Esophagus squamous epithelium (tissue), 5 donors: ENCODE measurements at places on chromosomes 6 and 20.

DNA sequence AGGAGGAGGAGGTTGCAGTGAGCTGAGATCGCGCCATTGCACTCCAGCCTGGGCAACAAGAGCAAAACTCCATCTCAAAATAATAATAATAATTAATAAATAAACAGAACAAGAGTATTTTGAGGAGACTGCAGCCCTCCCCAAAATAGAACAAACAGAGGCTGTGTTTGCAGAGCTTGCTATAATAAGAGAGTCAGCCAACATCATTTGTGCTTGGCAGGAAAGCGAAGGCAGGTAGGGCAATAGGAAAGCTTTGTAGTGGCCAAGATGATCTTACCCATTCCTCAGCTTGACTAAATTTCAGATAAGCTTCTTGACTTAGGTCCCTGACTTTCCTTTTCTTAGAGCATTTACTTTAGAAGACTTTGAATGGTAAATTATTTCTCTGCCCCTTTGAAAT, 6.7 kb downstream of the C6orf141 start:
- DNase-seq = no peak

GRCh38 chr6:313087-313486, 20.8 kb downstream of the DUSP22 start:
- DNase-seq = no peak

DNA sequence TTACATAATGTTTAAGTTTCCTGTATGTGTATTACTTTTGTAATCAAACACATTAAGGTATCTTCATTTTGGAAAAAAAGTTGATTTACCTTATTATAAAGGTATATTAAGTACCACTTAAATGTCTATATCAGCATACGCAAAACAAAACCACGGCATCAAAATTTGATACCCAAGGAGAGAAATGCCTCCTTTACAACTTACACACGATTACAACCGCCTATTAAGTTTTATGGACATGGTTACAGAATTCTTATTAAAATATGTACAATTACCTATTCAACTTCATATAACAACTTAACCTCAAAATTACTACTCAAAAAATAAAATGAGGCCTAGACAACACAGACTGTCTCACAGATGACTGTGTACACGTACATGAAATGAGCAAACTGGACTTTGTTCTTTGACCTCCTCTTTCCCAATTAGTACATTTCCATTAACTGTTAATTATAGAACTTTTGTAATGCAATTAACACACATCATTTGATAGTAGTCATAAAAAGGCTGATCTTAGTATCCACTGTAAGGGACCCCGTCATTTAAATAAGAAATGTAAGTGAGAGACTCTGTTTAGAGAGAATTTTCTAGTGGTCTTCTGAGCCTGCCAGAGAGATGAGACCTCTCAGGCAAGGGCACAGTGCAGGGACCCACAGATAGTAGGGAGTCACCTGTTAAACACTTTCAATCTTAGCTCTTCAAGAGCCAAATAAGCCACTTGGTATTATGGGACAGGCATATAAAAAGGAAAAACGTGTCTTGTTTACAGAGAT, 2.5 kb downstream of the DIDO1 start:
- no peak for DNase-seq

DNA sequence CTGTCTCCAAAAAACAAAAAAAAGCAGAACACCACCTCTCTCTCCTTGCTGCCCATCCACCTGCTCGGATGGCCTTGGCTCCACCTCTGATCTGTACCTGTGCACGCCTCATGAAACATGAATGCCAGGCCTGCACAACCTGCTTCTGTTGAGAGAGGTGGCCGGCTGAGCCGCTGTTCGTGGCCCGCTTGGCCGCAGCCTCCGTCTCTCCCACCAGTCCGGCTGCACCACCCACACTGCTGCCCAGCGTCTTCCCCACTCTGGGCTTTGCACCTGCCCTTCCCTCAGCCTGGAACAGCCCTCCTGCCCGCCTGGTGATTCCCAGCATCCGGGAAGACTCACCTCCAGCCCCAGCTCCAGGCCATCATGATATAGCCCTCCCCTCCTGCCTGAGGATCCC, 12.2 kb upstream of the ZBTB46 start:
- no peak for DNase-seq

- no peak for DNase-seq
These were observed 516.2 kb downstream of the CDH26 start for GRCh38 chr20:60474385-60474910.

GRCh38 chr20:19758133-19758500, at the start of gene RIN2:
Gene RIN2, plus strand, starts transcription at chr20:19758258. Its CDS starts 131,344 bp downstream, at chr20:19889602.
- no peak for DNase-seq

- DNase-seq = no peak
These were observed 3.7 kb upstream of the TMEM242 start for GRCh38 chr6:157326979-157327378.

GRCh38 chr6:169190970-169191369, 62.7 kb downstream of the THBS2 start:
- DNase-seq = no peak

GRCh38 chr6:15754035-15754705, 91.3 kb upstream of the DTNBP1 start:
- no peak for DNase-seq

GRCh38 chr6:116405138-116405537, 34.4 kb downstream of the DSE start:
- DNase-seq = no peak

GRCh38 chr6:44685213-44685612, 297.7 kb downstream of the CDC5L start:
- no peak for DNase-seq

DNA sequence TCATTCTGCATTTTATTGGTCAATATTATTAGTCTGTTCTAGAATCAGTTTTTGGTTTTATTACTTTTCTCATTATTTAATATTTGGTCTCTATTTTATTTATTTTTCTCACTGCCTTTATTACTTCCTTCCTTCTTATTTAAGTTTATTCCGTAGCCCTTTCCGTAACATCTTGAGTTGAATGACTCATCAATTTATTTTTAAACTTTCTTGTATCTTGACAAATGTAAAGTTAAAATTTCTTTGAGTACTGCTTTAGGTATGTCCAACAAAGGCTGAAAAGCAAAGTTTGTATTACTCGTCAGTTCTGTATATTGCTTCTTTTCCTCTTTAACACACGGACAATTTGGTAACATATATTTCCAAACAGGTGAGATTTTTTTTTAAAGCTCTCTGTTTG, 192.0 kb downstream of the CD109 start:
- no peak for DNase-seq

GRCh38 chr6:53581856-53582255, 37.0 kb upstream of the GCLC start:
- DNase-seq = no peak

GRCh38 chr6:20265842-20266241, 53.6 kb upstream of the MBOAT1 start:
- no peak for DNase-seq

- DNase-seq = no peak
These were observed 162.8 kb upstream of the MYLIP start for GRCh38 chr6:15966000-15966520.

- DNase-seq = no peak
These were observed 18.1 kb downstream of the DEK start for GRCh38 chr6:18246205-18246604.

DNA sequence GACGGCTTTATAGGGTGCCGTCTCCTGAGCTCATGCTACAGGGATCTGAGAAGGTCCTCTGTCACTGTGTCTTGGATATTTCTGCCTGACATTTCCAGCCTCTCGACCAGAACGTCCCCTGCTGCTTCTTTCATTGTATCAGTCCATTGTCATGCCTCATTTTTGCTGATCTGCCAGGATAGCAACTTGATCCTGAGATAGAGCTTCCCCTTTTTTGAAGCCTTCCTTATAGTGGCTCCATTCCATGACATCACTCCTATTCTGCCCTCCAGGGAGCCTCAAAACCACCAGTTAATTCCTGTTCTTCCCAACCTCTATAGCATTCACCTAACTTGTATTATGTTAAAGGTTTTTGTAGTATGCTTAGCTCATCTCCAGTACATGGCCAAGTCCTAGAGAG, 431.8 kb upstream of the NOX3 start:
- DNase-seq = no peak
